ENCODE measurements at places on chromosomes 7 and 10.

- no peak for DNase-seq
Measured at GRCh38 chr7:95550546-95550945, 45.8 kb downstream of the PDK4 start.

GRCh38 chr10:76645341-76645740 is 992.3 kb downstream of the KCNMA1 start:
- no peak for DNase-seq

DNA sequence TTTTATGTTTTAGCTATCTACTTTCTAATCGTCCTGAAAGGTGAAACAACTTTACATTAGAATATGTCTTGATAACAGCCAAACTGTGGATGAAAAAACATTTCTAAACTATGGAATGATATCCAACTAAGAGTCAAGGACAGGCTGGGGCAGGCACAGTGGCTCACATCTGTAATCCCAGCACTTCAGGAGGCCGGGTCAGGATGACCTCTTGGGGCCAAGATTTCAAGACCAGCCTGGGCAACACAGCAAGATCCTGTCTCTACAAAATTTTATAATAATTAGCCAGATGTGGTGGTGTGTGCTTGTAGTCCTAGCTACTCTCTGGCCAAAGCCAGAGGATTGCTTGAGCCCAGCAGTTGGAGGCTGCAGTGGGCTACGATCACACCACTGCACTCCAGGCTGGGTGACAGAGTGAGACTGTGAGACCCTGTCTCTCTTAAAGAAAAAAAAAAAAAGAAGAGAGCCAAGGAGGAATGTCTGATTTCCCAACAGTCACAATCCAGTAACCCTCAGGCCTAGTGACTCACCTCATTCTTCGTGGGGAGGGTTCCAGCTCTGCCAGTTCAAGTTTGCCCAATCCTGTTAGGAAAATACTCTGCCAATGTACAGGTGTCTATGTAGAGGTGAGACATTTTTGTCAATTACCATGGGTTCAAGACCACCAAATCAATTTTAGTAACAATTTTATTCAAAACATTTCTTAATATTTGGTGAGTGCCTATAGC is 14.6 kb upstream of the FZD1 start:
- DNase-seq: peak; percentile 23

DNA sequence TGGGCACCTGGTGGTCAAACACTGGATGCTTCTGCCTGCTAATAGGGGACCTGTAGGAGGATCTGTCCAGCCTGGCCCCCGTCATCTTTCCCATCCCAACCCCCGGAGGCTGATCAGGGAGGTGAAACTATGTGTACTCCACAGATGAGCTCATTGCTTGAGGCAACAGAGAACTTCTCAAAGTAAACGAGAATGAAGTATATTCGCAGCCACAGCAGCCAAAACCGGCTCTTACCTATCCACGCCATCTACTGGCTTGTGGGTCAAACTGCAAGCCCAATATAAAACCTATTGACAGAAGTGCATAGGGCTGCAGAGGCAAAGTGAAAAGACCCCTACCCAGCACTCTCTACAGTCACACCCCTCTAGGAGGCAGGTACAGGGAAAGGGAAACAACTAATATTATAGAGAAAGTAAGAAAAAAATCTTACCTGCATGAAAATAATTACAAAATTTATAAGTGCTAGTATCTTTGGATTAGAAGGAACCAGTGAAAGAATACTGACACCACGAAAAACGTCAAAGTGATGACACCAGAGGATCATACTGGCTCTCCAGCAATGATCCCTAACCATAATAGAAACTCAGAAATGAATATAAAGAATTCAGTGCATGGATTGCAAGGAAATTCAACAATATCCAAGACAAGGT is 973.5 kb downstream of the ANKRD7 start:
- DNase-seq: peak; percentile 79

GRCh38 chr10:29257784-29258135 is 31.1 kb upstream of the LYZL1 start:
- no peak for DNase-seq

DNA sequence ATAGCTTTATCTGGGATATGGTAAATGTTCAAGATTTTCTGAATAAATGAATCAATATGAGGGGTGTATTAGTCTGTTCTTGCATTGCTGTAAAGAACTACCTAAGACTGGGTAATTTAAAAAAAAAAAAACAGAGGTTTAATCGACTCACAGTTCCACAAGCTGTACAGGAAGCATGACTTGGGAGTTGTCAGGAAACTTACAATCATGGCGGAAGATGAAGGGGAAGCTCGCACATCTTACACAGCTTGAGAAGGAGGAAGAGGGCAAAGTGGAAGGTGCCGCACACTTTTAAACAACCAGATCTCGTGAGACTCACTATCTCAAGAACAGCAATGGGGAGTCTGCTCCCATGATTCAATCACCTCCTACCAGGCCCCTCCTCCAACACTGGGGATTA is 32.5 kb upstream of the OTUD1 start:
- no peak for DNase-seq
